Skeletal muscle tissue (tissue), 5 donors: ENCODE measurements at places on chromosomes 7 and 10. TPM values are rescaled to one million over a fixed set of nuclear protein-coding genes. Genes with fewer than 3 reads are reported as not detected.

Gene TMEM176B
- 18.3 TPM for total RNA-seq

Gene RGS10
- total RNA-seq: 39.7 TPM

Gene FLNC
- total RNA-seq: 611 TPM

Gene ATP6V0A4
- total RNA-seq: not detected

Gene VWC2
- under 0.01 TPM for total RNA-seq

Gene PITRM1
- total RNA-seq: 44.9 TPM
